Activated naive CD8-positive, alpha-beta T cell treated with anti-CD3 and anti-CD28 coated beads, Interleukin-2, amount 50 U/mL, for 24 hours (primary cell): ENCODE measurements at places on chromosomes 6 and 20.

DNA sequence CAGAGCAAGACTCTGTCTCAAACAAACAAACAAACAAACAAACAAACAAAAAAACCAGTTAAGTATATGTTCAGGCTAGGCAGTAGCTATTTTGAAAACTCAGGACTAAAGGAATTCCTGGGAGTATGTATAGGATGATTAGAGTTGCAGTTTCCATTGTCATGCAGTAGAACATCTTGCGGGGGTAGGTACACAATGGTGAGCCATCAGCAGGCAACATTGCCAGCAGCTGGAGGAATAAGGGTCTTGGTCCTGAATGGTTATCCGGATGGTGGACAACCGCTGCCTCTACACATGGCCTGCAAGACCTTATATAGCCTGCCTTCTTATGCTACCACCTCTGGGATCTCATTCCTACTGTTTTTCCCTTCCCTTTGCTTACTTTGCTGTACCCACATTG is 297.5 kb downstream of the SOX4 start:
- DNase-seq, result no peak
- no peak overlapping the region for H3K4me3 ChIP-seq
- H3K27ac ChIP-seq, result no peak overlapping the region
- H3K36me3 ChIP-seq, result no peaks in the 10 kb centered on the region

DNA sequence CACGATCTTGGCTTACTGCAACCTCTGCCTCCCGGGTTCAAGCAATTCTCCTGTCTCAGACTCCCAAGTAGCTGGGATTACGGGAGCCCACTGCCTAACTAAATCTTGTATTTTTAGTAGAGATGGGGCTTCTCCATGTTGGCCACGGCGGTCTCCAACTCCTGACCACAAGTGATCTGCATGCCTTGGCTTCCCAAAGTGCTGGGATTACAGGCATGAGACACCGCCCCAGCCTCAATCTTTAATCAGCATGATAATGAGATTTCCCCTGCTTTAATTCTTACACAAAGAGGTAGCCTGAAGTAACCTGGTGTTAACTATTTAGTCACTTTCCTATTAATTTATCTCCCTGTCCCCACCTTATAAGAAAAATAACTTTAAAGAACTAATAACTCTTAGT is 31.3 kb upstream of the TRDN start:
- no peaks in the 10 kb centered on the region for H3K36me3 ChIP-seq
- no peaks in the 10 kb centered on the region for H3K27me3 ChIP-seq
- no peak overlapping the region for H3K27ac ChIP-seq
- no peaks in the 10 kb centered on the region for H3K4me1 ChIP-seq
- H3K4me3 ChIP-seq, result no peak overlapping the region

DNA sequence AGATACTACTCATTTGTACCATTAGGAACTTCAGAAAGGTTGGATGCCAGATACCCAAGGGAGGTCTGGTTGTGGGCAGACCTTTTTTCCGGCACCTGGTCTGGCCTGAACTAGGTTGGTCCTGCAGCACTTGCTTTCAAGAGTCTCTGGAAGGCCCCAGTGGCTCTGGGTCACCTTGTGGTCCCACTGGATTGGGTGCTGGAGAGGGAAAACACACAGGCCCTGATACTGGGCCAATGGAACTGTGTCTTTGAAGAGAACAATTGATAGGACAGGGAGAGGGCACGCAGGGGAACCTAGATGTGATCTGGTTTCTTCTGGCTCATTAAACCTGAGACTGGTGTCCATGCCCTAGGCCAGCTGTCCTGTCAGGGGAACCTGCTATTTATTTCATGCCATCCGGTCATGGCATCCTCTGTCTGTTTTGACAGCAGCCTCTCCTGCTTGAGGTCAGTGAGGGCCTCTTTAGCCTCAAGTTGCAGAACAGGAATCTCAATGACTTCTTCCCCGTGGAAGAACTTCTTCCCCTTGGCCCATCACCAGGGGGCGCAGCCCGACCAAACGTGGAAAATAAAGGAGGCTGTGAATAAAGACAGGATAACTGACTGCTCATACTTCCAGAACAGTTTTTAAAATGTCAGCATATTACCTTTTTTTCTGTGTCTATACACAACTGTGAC is 25.0 kb downstream of the TAF8 start:
- no peak overlapping the region for H3K4me3 ChIP-seq
- H3K27me3 ChIP-seq, result no peaks in the 10 kb centered on the region
- H3K27ac ChIP-seq, result no peak overlapping the region
- H3K4me1 ChIP-seq, result no peaks in the 10 kb centered on the region

GRCh38 chr6:142968601-142969000 is 23.6 kb upstream of the HIVEP2 start:
- H3K4me3 ChIP-seq, result no peak overlapping the region
- H3K4me1 ChIP-seq, result no peaks in the 10 kb centered on the region
- no peak overlapping the region for H3K27ac ChIP-seq
- DNase-seq, result no peak
- H3K27me3 ChIP-seq, result no peaks in the 10 kb centered on the region

GRCh38 chr6:136085370-136086115 is 164.6 kb downstream of the MTFR2 start:
- DNase-seq, result no peak
- no peak overlapping the region for H3K27ac ChIP-seq
- H3K36me3 ChIP-seq, result no peaks in the 10 kb centered on the region
- H3K4me3 ChIP-seq, result no peak overlapping the region
- peaks cover 6% of the 10 kb centered on the region for H3K27me3 ChIP-seq
- no peaks in the 10 kb centered on the region for H3K4me1 ChIP-seq

- H3K4me1 ChIP-seq, result no peaks in the 10 kb centered on the region
- no peaks in the 10 kb centered on the region for H3K36me3 ChIP-seq
- H3K27me3 ChIP-seq, result no peaks in the 10 kb centered on the region
- H3K27ac ChIP-seq, result no peak overlapping the region
- DNase-seq, result no peak
Observed at GRCh38 chr6:126143761-126144251, 157.5 kb downstream of the TRMT11 start.

DNA sequence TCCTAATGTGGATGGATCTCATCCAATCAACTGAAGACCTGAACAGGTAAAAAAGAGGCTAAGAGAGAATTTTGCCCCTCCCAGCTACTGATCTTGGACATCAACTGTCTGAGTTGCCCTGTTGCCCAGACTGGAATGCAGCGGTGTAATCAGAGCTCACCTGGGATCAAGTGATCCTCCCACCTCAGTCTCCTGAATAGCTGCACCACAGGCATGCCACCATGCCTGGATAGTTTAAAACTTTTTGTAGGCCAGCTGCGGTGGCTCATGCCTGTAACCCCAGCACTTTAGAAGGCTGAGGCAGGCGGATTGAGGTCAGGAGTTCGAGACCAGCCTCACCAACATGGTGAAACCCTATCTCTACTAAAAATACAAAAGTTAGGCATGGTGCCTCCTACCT is 34.9 kb upstream of the GCNT2 start:
- H3K27ac ChIP-seq, result no peak overlapping the region
- no peaks in the 10 kb centered on the region for H3K36me3 ChIP-seq
- H3K27me3 ChIP-seq, result peaks cover 7% of the 10 kb centered on the region
- no peak for DNase-seq
- H3K4me1 ChIP-seq, result no peaks in the 10 kb centered on the region
- H3K4me3 ChIP-seq, result no peak overlapping the region

DNA sequence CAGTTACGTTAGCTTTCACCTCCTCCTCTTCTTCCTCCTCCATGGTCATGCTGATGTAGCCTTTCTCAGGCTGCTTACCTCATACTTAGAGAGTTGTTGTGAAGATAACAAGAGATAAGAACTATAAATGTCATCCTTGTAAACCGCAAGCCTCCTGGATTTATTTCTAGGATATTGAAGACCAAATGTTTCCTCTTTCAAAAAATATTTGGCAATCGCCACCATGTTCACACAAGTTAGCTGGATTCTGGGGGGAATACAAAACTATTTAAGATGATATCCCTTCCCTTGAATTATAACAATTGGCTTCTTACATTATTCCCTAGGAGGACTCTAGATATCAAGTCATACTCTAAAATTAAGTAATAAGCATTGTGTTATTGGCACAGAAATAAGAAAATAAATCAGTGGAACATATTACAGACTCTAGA is 99.8 kb upstream of the PLEKHG1 start:
- H3K4me3 ChIP-seq, result no peak overlapping the region
- H3K27me3 ChIP-seq, result peaks cover 10% of the 10 kb centered on the region
- DNase-seq, result no peak
- no peaks in the 10 kb centered on the region for H3K36me3 ChIP-seq
- H3K27ac ChIP-seq, result no peak overlapping the region

DNA sequence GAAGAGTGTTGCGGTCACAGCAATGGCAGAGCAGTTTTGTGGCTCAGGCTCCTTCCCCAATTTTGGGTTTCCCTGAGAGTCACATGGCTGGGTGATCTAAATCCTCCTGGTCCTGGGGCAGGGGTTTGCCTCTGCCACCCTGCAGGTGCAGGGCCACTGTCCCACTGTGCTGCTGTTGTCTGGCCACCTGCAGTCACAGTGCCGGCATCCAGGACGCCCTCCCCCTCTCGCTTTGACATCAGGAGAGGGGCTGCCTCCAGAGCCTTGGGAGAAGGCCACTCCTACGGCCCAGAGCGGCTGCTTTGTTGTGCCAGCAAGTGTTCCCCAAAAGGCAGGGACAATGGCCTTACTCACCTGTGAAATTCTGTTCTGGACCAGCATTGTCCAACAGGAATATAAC is 449.0 kb downstream of the QKI start:
- DNase-seq, result no peak
- no peaks in the 10 kb centered on the region for H3K36me3 ChIP-seq
- no peak overlapping the region for H3K27ac ChIP-seq
- no peaks in the 10 kb centered on the region for H3K4me1 ChIP-seq
- peaks cover 25% of the 10 kb centered on the region for H3K27me3 ChIP-seq

DNA sequence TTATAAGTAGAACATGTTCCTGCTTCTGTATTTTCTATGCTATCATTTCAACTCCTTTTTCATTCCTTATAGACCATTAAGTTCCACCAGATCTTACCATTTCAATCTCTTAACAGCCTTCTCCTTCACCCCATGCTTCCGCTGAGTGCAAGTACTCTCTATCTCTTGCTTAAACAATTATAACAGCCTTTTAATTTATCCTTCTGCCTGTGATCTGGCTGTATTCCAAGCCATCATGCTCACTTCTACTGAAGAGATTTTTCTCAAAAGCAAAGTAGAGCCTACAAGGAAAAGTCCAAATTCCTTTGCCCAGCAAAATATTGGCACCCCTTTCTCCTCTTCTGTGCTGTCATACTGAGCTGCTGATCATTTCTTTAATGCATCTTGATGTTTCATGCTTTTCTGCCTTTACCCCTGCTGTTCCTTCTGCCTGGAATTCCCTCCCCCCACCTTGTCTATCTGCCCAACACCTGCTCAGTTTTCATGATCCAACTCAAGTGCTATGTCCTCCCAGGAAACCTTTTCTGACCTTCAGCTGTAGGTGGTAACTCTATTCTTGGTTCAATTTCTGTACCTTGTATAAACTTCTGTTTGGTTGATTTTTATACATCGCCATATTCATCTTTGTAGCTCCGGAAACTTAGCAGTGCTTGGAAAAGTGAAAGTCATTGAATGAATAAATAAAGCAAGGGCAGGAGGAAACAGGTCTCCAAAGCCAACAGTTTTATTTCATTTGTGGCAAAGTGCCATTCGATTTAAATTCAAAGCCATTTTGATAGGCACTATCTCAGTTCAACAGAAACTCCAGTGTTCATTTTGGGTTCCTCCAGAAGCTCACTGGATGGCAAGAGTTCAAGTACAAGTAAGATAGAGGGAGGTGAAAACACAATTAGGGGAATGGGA is 10.5 kb upstream of the BMP2 start:
- no peaks in the 10 kb centered on the region for H3K4me1 ChIP-seq
- no peak overlapping the region for H3K4me3 ChIP-seq
- H3K27me3 ChIP-seq, result no peaks in the 10 kb centered on the region
- H3K27ac ChIP-seq, result no peak overlapping the region
- H3K36me3 ChIP-seq, result no peaks in the 10 kb centered on the region
- DNase-seq, result no peak

- DNase-seq, result no peak
- no peak overlapping the region for H3K27ac ChIP-seq
- H3K36me3 ChIP-seq, result peaks cover 2% of the 10 kb centered on the region
- no peaks in the 10 kb centered on the region for H3K27me3 ChIP-seq
Observed at GRCh38 chr6:43736211-43736786, 33.7 kb upstream of the VEGFA start.

- H3K27me3 ChIP-seq, result no peaks in the 10 kb centered on the region
- DNase-seq, result no peak
- H3K4me3 ChIP-seq, result no peak overlapping the region
- H3K27ac ChIP-seq, result no peak overlapping the region
- no peaks in the 10 kb centered on the region for H3K36me3 ChIP-seq
Observed at GRCh38 chr6:22928775-22929174, 359.4 kb downstream of the HDGFL1 start.

GRCh38 chr6:165049362-165049761 is 260.0 kb downstream of the C6orf118 start:
- H3K4me3 ChIP-seq, result no peak overlapping the region
- no peaks in the 10 kb centered on the region for H3K27me3 ChIP-seq
- no peak overlapping the region for H3K27ac ChIP-seq
- DNase-seq, result peak; percentile 40

GRCh38 chr20:15359056-15359455 is 1021.6 kb upstream of the FLRT3 start:
- no peak for DNase-seq
- no peaks in the 10 kb centered on the region for H3K36me3 ChIP-seq
- H3K27me3 ChIP-seq, result no peaks in the 10 kb centered on the region
- H3K4me1 ChIP-seq, result no peaks in the 10 kb centered on the region

- peaks cover 13% of the 10 kb centered on the region for H3K4me1 ChIP-seq
- DNase-seq, result no peak
- H3K4me3 ChIP-seq, result no peak overlapping the region
- H3K27me3 ChIP-seq, result no peaks in the 10 kb centered on the region
Observed at GRCh38 chr20:32261644-32262043, 15.8 kb upstream of the KIF3B start.

DNA sequence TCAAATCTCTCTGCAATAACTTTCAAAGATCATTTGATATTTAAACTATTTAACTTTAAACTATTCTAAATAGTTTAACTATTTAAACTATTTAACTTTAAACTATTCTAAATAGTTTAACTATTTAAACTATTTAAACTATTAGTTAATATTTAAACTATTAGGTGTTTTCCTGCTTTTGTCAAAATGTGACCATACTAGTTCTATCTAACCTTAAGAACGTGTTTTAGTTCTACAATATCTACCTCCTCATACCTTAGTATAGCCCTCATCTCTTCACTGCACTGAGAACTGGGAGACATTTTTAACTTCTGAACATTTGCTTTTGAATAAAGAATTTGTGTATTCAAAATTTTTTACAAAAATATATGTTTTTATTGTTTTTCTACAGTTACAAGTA is 429.1 kb downstream of the ADGRB3 start:
- H3K4me3 ChIP-seq, result no peak overlapping the region
- H3K27me3 ChIP-seq, result no peaks in the 10 kb centered on the region
- H3K36me3 ChIP-seq, result no peaks in the 10 kb centered on the region
- no peaks in the 10 kb centered on the region for H3K4me1 ChIP-seq
- DNase-seq, result no peak

DNA sequence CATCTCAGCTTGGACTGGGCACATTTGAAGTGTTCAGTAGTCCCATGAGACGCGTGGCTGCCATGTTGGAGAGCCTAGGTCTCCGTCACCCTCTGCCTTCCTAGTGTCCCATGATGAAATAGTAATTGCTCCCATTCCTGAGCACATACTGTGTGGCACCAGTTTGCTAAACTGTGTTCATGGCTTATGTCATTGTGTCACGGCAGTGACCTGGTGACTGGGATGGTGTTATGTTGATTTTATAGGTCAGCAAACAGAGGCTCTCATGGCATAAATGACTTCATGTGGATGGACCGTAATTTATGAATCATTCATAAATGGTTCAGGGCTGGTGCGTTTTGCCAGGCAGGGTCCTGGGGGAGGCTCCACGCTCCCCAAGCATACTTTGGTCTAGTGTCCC is 3.8 kb downstream of the BCAS4 start:
- DNase-seq, result no peak
- H3K27me3 ChIP-seq, result no peaks in the 10 kb centered on the region
- peaks cover 3% of the 10 kb centered on the region for H3K36me3 ChIP-seq
- H3K4me1 ChIP-seq, result peaks cover 29% of the 10 kb centered on the region
